Astrocyte of the spinal cord (primary cell): ENCODE measurements at places on chromosomes 1 and 21.

DNA sequence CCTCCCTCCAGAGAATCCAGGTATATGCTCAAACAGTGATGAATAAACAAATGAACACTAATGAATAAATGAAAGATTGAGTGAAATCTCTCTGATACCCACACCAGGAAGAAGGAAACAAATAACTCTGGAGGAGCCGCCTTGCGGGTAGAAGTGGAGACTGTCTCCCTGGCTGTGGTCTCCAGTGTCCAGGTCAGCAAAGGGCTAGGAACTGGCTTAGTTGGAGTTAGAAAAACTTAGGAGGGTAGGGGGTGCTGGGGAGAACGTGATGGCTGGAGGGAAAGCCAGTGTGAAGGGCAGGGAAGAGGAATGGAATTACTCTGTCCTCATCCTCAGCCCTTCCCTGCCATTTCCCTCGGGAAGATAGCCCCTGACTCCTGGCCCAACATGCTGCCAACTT lies 537 bp downstream of the RHBDL2 start:
- no peak for DNase-seq

GRCh38 chr1:67834246-67834877 lies 1.1 kb upstream of the GNG12 start:
- no peak for DNase-seq

DNA sequence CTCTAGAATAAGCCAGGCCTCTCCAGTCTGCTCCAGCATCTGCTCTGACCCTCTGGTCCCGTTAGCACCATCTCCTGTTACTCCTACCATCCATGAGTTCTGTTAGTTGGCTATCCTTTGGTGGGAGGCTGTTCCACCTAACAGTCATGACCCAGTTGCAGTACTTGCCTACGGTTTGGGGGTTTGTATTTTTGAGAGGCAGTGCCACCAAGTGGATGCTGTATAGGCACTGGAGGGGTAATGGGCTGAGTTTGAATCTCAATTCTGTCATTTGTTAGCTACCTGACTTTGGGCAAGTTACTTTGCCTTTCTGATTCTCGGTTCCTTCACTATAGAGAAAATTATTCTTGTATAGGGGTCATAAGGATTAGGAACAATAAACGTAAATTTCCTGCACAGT lies 12.1 kb upstream of the C8B start:
- no peak for DNase-seq

DNA sequence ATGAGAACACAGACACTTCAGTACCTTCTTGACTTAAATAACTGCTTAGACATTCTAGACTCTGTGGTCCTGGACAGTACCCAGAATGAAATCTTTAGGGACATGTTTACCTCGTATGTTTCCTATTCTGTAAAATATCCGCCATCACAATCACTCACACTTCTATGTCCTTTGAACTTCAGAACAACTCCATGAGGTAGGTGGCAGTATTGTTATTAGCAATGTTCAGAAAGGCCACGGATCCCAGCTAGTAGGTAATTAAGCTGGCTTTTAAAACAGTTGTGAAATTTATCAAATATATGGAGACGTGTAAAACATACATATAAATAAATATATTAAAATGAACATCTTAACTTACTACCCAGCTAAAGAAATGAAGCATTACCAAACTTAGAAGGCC lies 83.4 kb downstream of the CACHD1 start:
- no peak for DNase-seq

- DNase-seq, result no peak
These were observed 8.2 kb downstream of the SLC19A1 start for GRCh38 chr21:45533846-45534635.

GRCh38 chr1:40047276-40047675 lies 6.7 kb downstream of the CAP1 start:
- DNase-seq, result no peak

- DNase-seq, result no peak
These were observed 11.8 kb downstream of the PADI4 start for GRCh38 chr1:17319561-17320350.

DNA sequence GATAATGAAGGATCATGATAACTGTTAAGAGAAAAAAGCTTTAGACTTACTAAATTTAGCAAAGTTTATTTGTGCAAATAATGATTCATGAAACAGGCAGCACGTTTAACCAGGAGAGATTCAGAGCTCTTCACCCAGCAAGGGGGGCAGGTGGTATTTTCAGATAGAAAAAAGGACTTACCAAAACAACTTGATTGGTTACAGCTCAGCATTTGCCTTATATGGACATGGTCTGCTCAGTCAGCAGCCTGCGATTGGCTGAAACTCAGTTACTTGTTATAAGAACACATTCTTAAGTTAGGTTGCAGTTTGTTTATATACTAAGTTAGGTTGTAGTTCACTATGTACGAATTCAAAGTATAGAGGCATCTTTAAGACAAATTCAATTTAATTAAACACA lies 165.6 kb downstream of the DUSP10 start:
- peak; percentile 74 for DNase-seq

- no peak for DNase-seq
These were observed 65.6 kb upstream of the ACTRT2 start for GRCh38 chr1:2955652-2956051.

GRCh38 chr1:226699166-226699565 lies 39.9 kb downstream of the ITPKB start:
- no peak for DNase-seq

DNA sequence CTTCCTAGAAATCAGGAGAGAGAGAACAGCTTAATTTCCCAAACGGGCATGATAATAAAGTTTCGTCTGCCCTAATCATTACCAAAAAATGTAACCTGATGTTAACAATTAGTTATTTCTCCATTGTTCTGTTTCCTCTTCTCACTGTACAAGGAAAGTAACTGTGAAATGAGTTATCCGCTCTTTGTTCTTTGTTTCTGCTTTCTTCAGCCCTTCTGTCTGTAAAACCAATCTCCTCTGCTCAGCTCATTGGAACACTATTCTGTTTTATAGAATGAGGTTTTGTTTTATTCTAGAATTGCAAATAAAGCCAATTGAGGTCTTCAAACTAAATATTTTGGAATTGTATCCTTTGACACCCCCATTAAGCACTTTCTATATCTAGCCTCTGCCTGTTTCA lies 8.8 kb upstream of the THEM4 start:
- no peak for DNase-seq

GRCh38 chr1:37958690-37959089 lies 11.8 kb upstream of the INPP5B start:
- DNase-seq, result peak; percentile 81

GRCh38 chr1:59751801-59752200 lies 62.9 kb upstream of the HOOK1 start:
- DNase-seq, result no peak

DNA sequence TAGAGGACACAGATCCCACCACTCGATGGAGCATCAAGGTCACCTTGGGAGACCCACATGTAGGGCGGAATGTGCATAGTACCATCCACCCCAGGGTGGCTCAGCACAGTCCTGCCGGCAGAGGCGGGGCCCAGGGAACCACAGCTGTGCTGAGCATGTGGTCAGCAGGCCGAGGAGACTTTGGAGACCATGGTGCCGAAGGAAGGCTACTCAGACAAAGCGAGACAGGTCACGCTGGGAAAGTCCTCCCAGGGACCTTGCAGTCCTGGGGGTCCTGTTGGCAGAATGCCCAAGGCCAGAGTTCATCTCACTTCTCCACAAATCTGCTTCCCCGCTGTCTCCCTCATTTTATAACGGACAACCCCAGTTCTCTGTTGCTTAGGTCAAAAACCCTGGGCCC lies 22.5 kb downstream of the WNT3A start:
- no peak for DNase-seq

DNA sequence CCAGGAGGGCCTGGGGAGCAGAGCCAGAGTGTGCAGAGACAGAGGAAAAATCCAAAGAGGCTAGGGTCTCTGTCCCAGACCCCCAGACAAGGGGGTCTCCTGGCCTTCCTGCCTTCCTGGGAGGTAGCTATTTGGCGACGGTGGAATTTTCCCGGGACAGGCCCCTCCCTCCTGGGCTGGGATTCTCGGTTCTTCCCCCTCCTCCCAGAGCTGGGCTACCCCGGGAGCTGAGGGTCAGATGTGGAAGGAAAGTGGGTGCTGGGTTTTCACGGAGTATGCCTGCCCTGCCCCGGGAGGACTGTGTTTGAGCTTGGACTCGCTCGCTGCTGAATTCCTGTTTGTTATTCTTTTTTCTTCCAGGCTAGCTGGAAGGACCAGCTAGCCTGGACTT lies 759 bp downstream of the AMPD2 start:
- no peak for DNase-seq

DNA sequence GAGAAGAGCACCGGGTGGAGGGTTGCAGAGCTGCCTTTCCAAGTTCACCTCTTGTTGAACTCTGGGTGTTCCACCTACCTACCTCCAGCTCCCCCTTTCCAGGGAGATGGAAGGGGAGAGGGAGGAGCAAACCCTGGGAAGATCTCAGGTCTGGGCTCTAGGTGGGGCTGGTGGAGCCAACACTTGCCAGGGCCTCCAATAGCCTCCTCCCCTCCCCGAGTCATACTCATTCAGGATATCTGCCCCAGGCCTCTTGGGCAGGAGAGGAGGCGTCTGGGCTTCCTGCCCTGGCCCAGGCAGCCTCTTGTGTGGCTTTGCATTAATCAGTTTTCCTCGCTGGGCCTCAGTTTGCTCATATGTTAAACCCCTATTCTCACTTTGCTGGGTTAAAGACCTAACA lies 13.4 kb downstream of the RAP1GAP start:
- DNase-seq, result no peak

DNA sequence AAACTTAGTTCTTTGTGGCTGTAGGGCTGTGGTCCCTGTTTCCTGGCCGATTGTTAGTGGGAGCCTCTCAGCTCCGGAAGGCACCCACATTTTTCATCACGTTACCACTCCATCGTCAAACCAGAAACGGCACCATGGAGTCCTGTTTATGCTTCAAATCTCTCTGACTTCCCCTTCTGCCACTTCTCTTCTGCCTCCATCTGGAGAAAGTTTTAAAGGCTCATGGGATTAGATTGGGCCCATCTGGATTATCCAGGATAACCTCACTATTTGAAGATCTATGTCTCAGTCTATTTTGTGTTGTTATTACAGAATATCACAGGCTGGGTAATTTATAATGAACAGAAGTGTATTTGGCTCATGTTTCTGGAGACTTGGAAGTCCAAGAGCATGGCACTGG lies 19.3 kb upstream of the IL22RA1 start:
- no peak for DNase-seq

GRCh38 chr1:17434016-17434415 lies 5.5 kb downstream of the RCC2 start:
- no peak for DNase-seq

GRCh38 chr1:201348211-201348566 lies 29.3 kb downstream of the TNNT2 start:
- DNase-seq, result peak; percentile 45

- no peak for DNase-seq
These were observed 1162.4 kb downstream of the BRINP3 start for GRCh38 chr1:189315035-189315901.

GRCh38 chr1:225644666-225645065 lies 8.3 kb downstream of the ENAH start:
- DNase-seq, result no peak

GRCh38 chr1:200912737-200913407 lies 18.2 kb downstream of the INAVA start:
- DNase-seq, result no peak

DNA sequence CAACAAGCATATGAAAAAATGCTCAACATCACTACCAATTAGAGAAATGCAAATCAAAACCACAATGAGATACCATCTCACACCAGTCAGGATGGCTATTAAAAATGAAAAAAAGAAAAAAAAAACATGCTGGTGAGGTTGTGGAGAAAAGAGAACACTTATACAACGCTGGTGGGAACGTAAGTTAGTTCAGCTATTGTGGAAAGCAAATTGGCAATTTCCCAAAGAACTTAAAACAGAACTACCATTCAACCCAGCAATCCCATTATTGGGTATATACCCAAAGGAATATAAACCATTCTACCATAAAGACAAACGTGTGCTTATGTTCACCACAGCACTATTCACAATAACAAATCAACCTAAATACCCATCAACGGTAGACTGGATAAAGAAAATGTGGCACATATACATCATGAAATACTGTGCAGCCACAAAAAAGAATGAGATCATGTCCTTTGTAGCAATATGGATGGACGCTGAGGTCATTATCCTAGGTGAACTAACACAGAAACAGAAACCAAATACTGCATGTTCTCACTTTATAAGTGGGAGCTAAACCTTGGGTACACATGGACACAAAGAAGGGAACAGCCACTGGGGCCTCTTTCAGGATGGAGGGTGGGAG lies 49.5 kb downstream of the LYST start:
- DNase-seq, result no peak

DNA sequence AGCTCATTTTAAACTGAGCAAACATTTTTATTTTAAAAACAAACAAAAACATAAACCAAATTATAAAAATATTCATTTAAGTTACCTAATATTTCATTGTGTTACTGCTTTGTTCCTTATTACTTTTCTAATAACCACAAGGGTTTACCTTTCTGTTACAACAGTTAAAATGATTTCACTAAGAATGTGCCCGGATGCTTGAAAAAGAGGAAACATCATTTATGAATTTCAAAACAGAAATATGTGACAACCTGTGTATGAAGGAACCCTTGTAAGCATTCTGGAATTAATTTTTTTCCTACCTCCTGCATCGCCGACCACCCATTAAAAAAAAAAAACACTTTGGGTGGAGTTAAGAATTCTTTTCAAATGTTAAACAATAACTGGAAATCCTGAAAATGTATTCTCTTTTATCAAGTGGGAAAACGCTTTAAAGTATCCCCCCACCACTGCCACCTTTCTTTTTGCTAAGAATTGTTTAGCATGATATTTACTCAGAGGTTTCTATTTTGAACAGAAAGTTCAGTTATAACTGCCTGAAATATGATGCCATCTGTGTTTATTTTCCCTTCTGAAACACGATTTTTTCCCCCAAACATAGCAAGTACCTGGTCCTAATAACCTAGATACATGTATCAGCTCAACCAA lies 9.1 kb downstream of the CYYR1 start:
- no peak for DNase-seq

DNA sequence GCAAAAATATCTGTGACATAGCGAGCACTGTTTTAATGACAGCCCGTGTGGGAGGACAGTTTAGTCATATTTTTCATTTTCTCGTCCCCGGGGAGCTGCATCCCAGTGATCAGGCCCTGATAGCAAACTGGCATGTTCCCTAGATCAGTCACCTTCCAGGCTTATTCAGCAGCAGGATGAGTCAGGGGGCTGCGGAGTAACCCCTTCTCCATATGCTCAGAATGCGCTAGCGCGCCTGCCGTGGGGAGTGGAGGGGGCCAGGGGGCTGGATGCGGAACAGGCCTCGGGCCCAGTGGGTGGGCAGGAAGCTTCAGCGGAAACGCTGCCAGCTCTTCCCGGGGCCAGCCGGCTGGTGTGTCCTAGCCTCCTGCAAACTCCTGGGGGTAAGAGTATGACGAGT lies 94.0 kb downstream of the KCND3 start:
- DNase-seq, result no peak

GRCh38 chr1:31102501-31102950 lies 37.0 kb upstream of the PUM1 start:
- DNase-seq, result peak; percentile 41

- DNase-seq, result no peak
These were observed 7.5 kb upstream of the PLCH2 start for GRCh38 chr1:2468540-2468939.

DNA sequence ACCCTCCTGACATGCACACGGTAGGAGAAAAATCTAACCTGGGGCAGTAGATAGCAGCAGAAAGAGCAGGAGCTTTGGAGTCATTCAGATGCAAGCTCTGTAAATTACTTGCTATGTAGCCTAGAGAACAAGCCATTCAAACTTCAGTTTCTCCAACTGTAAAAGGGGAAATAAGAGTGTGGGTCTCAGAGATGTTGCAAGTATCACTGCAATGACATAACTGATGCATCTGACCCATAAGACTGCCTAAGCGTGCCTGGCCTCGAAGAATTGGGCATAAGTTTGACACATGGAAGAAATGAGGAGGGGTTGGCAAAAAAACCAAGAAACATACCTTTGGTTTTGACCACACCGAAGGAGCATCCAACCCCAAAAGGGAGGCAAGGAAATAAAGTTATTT lies 5.2 kb downstream of the AK2 start:
- no peak for DNase-seq
